Trophoblast cell (in vitro differentiated cells and primary cell): ENCODE measurements at places on chromosomes 5 and 9.

DNA sequence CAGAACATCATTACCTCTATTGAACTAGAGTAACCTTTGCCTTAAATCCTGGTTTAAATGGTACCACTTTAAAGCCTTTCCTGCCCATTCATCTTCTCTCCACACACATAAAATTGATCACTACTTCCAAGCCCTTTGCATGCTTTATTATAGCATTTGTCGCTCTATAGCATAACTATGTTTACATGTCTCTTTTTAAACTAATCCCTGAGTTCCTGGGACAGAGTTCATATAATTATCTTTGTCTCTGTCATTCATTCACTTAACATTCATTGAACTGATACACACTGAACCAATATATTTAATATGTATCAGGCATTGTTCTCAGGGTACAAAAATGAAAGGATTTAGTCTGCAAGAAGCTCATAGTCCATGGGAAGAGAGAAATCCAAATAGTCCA, 37.3 kb downstream of the RECK start:
- no peak overlapping the region for H3K4me3 ChIP-seq
- peaks cover 3% of the 10 kb centered on the region for H3K36me3 ChIP-seq
- peaks cover 4% of the 10 kb centered on the region for H3K4me1 ChIP-seq
- no peak for DNase-seq

DNA sequence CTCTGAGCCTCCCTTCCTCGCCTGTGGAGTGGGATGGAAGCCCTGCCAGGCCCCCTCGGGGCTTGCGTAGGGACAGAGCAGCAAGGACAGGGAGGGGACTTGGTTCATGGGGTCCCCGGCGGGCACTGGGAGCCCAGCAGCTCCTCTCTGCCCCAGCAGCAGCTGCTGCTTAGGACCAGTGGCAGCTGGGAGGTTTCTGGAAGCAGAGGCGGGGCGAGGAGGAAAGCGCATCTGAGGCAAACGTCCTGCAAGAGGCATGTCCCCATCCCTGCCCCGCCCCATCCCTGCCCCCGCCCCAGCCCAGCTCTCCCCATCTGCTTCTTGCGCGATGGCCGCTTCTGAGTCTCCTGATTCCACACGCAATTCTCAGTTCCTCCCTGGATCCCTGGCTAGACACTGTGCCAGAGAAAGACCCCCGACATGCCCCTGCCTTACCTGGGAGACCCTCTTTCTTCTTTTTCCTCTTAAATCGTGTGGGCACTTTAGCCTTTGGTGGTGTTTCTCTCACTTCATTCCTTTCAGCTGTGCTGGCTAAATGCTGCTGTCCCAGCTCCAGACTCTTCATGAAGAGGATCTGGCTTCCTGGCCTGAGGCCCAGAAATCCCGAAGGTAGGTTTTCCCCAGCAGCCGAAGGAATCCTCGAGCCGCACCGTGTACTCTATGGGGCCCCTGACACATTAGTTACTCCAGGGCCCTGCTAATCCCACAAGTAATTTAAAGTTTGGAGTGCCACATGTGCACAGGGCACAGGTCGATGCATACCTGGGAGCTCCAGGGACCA, 4.4 kb upstream of the OR2S2 start:
- peak; percentile 68 for DNase-seq
- H3K27ac ChIP-seq: no peak overlapping the region
- no peak overlapping the region for H3K4me3 ChIP-seq
- H3K4me1 ChIP-seq: no peaks in the 10 kb centered on the region
- no peaks in the 10 kb centered on the region for H3K27me3 ChIP-seq

GRCh38 chr5:69206528-69207190, 17.3 kb downstream of the CENPH start:
- peak; percentile 61 for DNase-seq
- H3K27ac ChIP-seq: no peak overlapping the region
- H3K4me3 ChIP-seq: no peak overlapping the region
- H3K4me1 ChIP-seq: no peaks in the 10 kb centered on the region
- peaks cover 9% of the 10 kb centered on the region for H3K36me3 ChIP-seq
- no peaks in the 10 kb centered on the region for H3K27me3 ChIP-seq

- no peak overlapping the region for H3K4me3 ChIP-seq
- H3K36me3 ChIP-seq: no peaks in the 10 kb centered on the region
These were observed 3.8 kb downstream of the LARP1 start for GRCh38 chr5:154758977-154759376.

DNA sequence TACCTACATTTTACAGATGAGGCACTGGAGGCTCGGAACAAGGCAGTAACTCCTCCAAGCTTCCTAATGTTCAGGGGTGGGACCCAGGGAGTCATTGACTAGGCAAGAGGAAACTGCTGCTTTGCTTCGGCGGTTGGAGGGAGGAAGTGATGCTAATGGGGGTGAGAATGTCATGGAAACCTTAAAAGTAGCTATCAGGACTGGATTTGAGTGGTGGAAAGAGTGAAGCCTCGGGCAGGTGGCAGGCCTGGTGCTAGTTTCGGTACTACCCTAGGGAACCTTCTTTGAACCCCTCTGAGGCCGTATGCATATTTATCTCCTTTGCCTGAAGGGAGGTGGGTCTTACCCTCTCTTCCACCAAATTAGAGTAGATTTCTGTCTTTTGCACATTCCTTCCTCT, 1.6 kb downstream of the BSPRY start:
- H3K36me3 ChIP-seq: no peaks in the 10 kb centered on the region
- H3K27ac ChIP-seq: no peak overlapping the region
- peaks cover 4% of the 10 kb centered on the region for H3K4me1 ChIP-seq
- H3K4me3 ChIP-seq: no peak overlapping the region

DNA sequence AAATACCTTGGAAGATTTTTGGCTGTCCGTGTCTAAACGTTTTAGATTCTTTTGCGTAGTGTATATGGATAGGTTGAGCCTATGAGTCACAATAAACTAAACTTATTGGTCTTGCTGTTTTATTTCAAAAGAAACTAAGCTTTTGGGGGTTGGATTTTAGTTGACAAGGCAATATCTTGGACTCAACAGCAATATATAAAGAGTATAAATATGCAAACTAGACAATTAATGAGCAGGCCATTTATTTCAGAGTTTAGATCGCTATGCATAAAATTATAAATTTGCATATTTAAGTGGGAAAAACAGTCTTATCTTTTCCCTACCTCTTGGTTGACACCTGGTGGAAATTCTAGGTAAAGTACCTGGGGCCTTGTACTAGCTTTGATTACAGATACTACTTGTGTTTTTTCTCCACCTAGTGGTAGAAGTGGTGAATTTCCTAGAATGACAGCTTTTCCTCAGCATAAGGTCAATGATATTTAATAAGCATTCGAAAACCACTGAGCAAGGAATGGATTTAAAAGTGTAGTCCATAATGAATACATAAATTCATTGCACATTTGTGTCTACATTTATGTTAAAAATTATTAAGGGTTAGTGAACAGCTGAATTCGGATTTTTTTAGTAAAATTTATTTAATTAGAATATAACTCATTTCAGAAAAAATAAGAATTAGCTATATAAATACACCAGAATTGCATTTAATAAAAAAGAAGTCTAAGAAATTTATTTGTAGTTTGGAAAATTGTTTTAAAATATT, 1.7 kb upstream of the ARRDC3 start:
- H3K4me1 ChIP-seq: no peaks in the 10 kb centered on the region
- no peaks in the 10 kb centered on the region for H3K36me3 ChIP-seq
- H3K27ac ChIP-seq: no peak overlapping the region
- no peaks in the 10 kb centered on the region for H3K27me3 ChIP-seq

DNA sequence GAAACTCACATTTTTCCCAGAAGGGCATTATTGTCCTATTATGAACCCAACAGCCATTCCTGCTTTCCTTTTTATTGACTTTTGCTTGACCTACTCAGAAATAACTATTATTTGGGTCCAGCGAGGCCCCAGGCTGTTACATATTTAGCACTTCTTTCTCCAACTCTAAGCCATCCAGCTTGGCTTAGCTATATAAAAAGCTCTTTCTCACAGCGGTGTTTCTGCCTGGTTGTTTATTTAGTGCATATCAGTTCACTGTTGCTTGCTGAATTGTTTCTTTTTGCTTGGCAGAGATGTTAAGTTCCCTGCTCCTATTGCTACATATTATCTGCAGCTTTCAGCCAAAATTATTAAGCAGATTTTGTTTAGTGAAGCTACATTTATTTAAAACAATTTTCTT, 1156.8 kb upstream of the SEMA6A start:
- H3K27ac ChIP-seq: no peak overlapping the region
- H3K4me1 ChIP-seq: no peaks in the 10 kb centered on the region
- no peaks in the 10 kb centered on the region for H3K27me3 ChIP-seq
- no peak for DNase-seq

DNA sequence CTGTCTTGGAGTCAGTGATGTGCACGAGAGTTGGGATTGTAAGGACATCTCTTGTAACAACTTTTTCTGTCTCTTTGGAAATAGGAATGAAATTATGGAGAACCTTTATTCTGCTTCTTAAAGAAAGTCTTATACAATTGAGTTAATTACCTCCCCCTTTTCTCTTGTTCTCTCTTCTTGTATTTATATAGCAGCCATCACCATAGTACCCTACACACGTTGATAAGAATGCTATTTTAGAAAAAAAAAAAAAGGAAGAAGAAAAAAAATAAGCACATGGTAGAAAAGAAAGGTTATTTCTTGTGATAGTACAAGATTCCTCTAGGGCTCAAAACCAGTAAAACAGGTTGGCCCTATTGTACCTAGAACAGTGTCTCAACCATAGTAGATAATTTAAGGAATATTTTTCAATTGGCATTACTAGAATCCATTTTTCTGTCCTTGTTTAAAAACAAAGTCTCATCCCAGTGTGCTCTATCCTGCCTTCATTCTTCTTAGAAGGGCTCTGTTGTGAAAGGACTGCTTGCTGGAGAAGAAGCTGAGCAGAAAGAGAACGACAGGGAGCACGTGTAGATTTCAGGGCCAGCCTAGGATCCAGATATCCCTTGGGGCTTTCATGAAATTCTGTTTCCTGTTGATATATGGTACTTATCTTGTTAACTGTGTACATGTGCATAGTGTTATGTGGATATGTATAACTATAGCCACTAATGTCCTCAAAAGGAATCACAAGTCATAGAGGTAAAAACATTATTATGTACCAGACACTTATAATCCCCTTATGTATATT, 392.3 kb upstream of the MEF2C start:
- no peak overlapping the region for H3K4me3 ChIP-seq
- no peaks in the 10 kb centered on the region for H3K27me3 ChIP-seq
- no peaks in the 10 kb centered on the region for H3K4me1 ChIP-seq

- no peaks in the 10 kb centered on the region for H3K27me3 ChIP-seq
- H3K36me3 ChIP-seq: no peaks in the 10 kb centered on the region
These were observed 334.5 kb downstream of the DTWD2 start for GRCh38 chr5:118653872-118654271.

GRCh38 chr9:115672477-115673316, 480.9 kb upstream of the PAPPA start:
- H3K27me3 ChIP-seq: no peaks in the 10 kb centered on the region
- no peaks in the 10 kb centered on the region for H3K36me3 ChIP-seq
- H3K4me3 ChIP-seq: no peak overlapping the region
- H3K4me1 ChIP-seq: peaks cover 21% of the 10 kb centered on the region

DNA sequence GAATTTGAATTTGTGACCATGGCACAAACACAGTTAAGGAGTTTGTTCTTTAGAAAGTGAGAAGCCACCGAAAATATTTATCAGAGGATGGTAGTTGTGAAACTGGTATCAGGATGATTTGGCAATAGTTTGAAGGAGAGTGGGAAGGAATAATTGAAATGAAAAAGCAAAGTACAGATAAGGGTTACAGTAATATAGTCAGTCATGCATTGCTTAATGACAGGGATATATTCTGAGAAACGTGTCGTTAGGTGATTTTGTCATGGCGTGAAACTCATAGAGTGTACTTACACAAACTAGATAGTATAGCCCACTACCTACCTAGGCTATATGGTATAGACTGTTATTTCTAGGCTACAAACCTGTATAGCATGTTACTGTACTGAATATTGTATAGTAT, 84.2 kb downstream of the GPBP1 start:
- H3K4me1 ChIP-seq: no peaks in the 10 kb centered on the region
- no peak overlapping the region for H3K27ac ChIP-seq
- no peak overlapping the region for H3K4me3 ChIP-seq
- H3K36me3 ChIP-seq: peaks cover 16% of the 10 kb centered on the region
- no peaks in the 10 kb centered on the region for H3K27me3 ChIP-seq
- DNase-seq: no peak

- no peaks in the 10 kb centered on the region for H3K36me3 ChIP-seq
- no peaks in the 10 kb centered on the region for H3K4me1 ChIP-seq
- H3K27ac ChIP-seq: no peak overlapping the region
- no peak for DNase-seq
- H3K27me3 ChIP-seq: no peaks in the 10 kb centered on the region
These were observed 397.7 kb downstream of the TMEM38B start for GRCh38 chr9:106092083-106092482.

DNA sequence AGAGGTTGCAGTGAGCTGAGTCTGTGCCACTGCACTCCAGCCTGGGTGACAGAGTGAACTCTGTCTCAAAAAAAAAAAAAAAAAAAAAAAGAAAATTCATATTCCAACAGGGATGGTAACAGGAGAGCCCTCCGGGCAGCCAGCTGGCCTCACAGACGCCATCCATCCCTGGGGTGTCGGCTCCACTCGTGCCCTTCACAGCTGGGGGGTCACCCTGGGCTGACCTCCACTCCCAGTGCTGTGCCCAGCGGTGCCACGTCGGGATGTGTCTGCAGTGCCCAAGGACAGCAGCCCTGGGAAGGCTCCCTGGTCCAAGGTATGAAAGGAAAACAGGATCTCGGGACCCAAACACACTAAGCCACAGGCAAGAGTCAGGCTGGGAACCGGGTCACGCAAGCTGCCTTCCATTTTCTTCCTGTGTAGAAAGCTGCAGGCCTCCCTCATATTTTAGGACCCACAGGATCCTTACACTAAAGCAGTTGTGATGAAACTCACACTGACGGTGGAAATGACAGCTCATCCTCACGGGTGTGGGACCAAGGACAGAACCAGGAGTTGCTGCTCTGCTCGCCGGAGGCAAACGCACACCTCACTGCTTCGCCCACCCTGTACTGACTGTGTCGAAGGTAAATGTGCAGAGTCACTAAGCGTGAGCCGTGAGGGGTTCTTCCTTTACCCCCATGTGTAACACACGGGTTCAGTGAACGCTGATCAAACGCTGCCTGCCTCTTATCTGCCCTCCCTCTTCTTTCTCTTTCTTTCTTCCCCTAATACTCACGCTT, 5.3 kb downstream of the SLC12A7 start:
- DNase-seq: no peak
- no peaks in the 10 kb centered on the region for H3K27me3 ChIP-seq
- H3K36me3 ChIP-seq: no peaks in the 10 kb centered on the region
- H3K4me3 ChIP-seq: no peak overlapping the region

GRCh38 chr9:90802386-90802985, 867 bp downstream of the SYK start:
- no peaks in the 10 kb centered on the region for H3K36me3 ChIP-seq
- peaks cover 5% of the 10 kb centered on the region for H3K4me1 ChIP-seq
- no peak for DNase-seq
- H3K4me3 ChIP-seq: no peak overlapping the region

DNA sequence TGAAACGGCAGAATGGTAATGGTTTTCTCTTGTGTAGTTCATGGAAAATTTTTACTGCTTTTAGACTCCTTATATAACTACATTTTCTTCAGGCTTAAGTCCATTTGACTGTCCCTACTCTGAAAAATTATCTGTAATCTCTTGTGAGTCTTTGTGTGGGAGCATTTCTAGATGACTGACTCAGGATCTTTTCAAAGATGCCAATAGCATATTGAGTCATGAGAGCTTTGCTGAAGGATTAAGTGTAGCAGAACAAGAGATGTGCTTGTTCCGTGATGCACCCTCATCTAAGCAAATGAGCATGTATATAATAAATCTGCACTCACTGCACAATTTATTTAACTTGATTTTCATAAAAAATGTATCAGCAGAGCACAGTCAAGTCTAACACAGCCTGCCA, 298.7 kb upstream of the CDH6 start:
- H3K27me3 ChIP-seq: no peaks in the 10 kb centered on the region
- no peak overlapping the region for H3K27ac ChIP-seq
- H3K36me3 ChIP-seq: no peaks in the 10 kb centered on the region

- no peak overlapping the region for H3K27ac ChIP-seq
- no peaks in the 10 kb centered on the region for H3K4me1 ChIP-seq
- H3K27me3 ChIP-seq: no peaks in the 10 kb centered on the region
- H3K4me3 ChIP-seq: no peak overlapping the region
These were observed 202.9 kb downstream of the ACTL7B start for GRCh38 chr9:108652851-108653250.
